Activated CD4-positive, alpha-beta T cell treated with anti-CD3 and anti-CD28 coated beads for 36 hours (primary cell): ENCODE measurements at places on chromosomes 11 and 22. TPM values are rescaled to one million over a fixed set of nuclear protein-coding genes. Genes with fewer than 3 reads are reported as not detected.
A peak's percentile ranks its signal among the peaks of the same experiment; 100 is the strongest.

DNA sequence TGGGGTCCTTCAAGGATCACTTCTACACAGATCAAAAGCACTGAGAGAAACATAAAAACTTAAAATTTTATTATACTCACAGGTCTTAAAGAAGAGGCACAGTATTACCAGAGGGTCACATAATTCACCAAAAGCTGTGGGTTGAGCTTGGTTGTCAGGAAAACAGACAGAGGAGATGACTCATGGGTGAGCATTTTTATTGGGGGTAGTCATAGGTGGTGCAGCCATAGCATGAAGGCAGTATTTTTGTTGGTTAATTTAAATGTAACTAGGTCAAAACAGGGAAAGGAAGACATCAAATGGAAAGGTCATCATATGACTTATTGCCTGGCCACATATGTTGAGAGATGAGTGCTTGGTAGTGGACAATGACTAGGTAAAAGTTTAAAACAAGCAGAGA, 24.2 kb downstream of the OR5B17 start:
- no peak for DNase-seq

- DNase-seq: peak; percentile 30
Measured at GRCh38 chr22:50264104-50264745, 2.7 kb upstream of the MAPK12 start.

DNA sequence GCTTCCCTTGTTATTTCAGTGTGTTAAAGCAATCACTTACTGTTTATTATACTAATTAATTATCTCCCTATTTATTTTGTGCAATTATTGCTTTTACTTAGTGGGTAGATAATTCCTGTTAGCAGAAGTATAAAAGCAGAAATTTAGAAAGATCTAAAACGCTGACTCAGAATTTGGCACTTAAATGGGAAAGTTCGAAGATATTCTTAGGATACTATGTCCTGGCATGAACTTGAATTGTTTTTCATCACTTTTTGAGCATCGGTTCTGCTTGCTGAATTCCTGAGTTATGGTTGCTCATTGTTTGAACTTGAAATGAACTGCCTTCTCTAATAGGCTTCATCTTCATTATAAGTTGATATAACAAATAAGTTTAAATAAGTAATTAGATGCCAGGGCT, 325.4 kb downstream of the JRKL start:
- DNase-seq: no peak

Gene EIF3F
- 289 TPM for total RNA-seq

Gene DGCR6L
- total RNA-seq: 24.8 TPM

Gene PNPLA3
- 0.55 TPM for total RNA-seq

DNA sequence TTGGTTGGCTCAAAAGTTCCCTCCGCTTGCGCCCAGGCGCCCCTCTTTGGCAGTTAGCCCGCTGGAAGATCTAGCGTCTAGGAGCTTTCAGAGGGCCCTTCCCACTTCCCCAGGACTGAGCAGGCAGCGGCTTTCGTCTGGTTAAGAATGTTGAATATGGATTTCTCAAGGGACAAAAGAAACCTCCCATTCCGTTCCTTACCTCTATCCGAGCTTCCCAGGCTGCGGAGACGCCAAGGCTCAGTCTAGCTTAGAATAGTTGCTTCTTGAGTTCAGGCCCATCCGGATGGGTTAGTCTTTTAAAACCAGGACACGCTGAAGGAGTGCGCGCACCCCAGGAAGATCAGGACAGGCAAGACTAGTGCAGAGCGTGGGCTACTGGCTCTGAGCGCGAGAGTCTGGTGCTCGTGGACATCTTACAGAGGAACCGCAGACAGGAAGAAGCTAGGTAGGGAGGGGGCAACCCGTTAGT, 1.6 kb downstream of the NELL1 start:
- no peak for DNase-seq

DNA sequence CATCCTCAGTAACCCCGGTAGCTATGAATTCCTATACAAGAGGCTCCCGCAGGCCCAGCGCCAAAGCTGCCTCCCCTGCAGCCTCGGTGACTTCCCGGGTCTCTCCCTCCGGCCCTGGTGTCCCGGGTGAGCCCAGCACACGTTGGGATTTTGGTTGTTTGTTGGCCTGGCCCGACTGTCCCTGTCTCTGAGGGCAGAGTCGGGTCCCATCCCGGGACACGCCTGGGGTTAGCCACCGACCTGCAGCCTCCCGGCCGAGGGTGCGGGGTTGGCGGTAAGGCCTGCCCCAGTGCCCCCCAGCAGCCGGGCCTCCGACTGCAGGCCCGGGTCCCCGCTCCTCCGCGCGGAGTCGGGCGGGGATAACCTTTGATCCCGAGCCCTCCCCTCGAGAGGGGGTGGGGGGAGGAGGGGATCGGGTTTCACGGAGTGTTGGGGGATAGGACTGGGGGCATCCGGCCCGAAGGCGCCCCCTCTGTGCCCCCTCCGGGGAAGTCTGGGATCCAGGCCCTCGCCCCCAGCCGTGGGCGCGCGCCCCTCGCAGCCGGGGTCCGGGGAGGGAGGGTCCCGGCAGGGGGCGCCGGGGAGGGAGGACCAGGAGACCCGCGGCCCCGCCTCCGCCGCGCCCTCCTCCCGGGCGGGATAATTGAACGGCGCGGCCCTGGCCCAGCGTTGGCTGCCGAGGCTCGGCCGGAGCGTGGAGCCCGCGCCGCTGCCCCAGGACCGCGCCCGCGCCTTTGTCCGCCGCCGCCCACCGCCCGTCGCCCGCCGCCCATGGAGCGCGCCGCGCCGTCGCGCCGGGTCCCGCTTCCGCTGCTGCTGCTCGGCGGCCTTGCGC, at the start of gene FBLN1:
Gene FBLN1, plus strand, starts transcription at position 669 of the 835 bp plus-strand sequence. Its CDS starts 103 bp downstream, at position 772.
- peak; percentile 16 for DNase-seq

Gene NPTXR
- total RNA-seq: 1.4 TPM

Gene TMEM126A
- total RNA-seq: 21.7 TPM

DNA sequence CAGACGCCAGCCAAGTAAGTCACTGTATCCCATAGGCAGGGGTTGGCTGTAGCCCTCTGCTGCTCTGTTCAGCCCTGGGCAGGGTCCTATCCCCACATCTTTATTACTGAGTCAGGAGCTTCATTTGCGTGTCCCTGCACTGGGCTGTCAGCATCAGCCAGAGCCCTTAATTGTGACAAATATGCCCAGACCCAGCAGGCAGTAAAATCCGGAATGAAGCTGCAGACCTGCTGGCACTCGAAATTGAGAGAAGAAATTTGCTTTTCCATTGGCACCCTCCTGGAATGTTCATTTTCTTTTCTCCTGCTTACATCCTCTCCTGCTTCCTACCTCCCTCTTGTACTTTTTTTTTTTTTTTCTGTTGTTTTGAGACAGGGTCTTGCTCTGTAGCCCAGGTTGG, 43.8 kb downstream of the CEP164 start:
- no peak for DNase-seq

- DNase-seq: no peak
Measured at GRCh38 chr11:108007819-108008218, 879 bp upstream of the CUL5 start.

DNA sequence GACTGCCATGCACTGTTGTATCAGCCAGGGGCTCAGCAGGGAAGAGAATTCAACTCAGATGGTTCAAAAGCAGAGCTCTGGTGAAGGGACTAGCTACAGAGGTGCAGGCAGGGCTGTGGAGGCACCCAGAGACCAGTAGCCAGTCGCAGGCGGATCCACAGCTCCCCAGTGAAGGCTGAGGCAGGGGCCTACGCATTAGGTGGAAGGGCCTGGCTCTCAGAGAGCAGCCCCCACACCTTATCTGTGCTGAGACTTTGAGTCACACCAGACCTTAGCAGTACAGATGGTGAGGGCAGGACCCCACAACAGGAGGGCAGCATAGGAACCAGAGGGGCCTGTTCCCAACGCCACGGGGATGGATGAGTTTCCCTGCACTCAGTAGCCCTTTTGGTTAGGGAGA, 189.6 kb downstream of the DSCAML1 start:
- DNase-seq: no peak

- no peak for DNase-seq
Measured at GRCh38 chr11:16610738-16611388, 127.6 kb upstream of the C11orf58 start.

GRCh38 chr11:46601129-46601528, 7.3 kb upstream of the AMBRA1 start:
- DNase-seq: no peak

GRCh38 chr22:36226189-36226588, 13.1 kb downstream of the APOL2 start:
- no peak for DNase-seq

- peak; percentile 17 for DNase-seq
Measured at GRCh38 chr11:95698676-95699557, 90.7 kb downstream of the FAM76B start.

Gene MMP7
- total RNA-seq: not detected

GRCh38 chr11:66123902-66124301, 53.8 kb downstream of the PACS1 start:
- DNase-seq: no peak

Gene HOATZ
- not detected for total RNA-seq

Gene LRRC10B
- not detected for total RNA-seq

- DNase-seq: no peak
Measured at GRCh38 chr11:92976681-92977080, 7.2 kb downstream of the MTNR1B start.

- DNase-seq: no peak
Measured at GRCh38 chr11:127461241-127462064, 460.9 kb upstream of the KIRREL3 start.

Gene OR10AG1
- total RNA-seq: not detected

DNA sequence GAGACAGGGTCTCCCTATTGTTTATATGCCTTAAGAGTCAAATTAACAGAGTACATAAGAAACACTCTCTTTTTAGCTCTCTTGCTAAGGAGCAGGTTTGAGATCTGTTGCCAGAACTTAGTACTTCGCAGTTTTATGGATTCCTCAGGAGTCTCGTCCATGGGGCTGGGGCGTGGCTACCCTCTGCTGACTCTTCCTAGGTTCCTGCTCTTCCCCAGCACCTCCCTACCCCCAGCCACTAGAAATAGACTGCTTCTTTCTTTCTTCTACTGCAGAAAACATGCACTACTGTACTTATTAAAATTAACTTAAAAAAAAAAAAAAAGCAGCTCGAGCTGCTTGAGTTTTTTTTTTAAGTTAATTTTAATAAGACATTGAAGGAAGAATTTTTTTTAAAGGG, 8.0 kb downstream of the FAM118B start:
- DNase-seq: no peak
